ENCODE measurements at places on chromosomes 5 and 9.
A peak's percentile ranks its signal among the peaks of the same experiment; 100 is the strongest.

DNA sequence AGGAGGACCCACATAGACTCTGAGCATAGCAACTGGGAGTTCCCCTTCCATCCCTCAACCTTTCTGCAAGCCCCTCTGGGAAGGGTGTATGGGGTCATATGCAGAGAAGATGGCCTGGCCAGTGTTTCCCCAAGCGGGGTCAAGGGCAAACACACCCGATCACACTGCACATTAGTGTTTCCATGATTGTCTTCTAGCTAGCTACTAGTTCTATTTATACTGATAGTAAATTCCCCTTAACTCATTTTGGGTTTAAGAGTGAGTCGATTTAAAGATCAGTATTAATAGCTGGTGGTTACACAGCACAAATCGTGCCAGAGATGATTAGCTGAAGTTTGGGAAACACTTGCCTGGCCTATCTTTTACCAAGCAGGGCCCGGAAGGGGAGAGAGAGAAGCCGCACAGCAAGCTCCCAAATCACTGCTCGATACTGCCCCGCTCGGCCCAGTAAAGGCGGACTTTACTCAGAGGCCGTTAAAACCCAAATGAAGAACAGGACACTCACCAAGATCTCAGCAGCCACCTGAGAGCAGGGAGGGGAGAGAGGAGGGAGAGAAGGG lies 29.4 kb upstream of the TNIP1 start:
- no peak for DNase-seq

GRCh38 chr9:136844761-136845464 lies 2.6 kb downstream of the AJM1 start:
- DNase-seq: no peak

DNA sequence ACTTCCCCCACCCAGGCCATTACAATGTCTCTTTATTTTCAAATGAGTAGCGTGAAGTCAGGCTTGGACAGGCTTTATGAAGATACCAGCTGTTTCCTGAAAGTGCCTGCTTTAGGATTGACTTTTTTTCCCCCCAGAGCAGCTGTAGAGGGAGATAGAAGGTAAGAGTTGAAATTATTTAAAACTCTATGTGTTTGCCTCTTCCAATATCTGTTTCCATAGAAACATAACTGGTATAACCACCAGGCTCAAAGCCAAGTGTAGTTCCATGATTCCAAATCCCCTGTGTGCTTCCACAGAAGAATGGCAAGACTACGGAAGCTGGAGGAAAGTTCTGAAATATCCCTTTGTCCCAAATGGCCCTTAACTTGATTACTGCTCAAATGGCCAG lies 87.4 kb upstream of the TBC1D2 start:
- no peak for DNase-seq

DNA sequence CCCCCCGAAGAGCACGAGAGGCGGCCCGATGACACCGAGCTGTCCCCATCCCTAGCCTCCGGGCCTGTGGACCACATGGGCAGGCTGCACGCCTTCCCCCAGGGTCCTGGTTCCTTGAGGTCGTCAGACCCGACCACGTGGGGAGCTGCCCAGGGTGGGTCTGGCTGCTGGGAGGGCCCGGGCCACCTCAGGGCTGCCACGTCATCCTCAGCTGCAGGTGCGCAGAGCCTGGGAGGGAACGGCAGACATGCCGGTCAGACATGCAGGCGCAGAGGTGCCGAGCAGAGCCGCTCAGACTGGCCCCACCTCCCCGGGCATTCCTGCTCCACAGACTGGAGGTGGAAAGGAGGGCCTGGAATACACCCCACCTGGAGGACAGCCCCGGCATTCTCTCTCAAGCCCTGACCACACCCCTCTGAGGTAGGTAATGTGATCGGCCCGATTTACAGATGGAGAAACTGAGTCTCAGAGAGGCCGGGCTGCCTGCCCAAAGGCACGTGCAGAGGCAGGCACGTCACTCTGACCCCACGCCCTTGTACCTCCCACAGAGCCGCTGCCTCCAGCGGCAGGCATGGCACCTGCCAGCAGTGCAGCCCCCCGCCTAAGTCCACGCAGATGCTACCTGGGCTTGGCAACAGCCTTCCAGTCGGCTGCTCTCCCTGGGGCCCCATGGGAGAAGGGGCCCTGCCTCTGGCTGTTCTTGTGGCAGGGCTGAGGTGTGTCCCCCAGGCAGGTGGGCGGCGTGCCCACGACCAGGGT lies 649 bp downstream of the CCDC187 start:
- DNase-seq: no peak

GRCh38 chr5:111530298-111530740 lies 18.0 kb upstream of the STARD4 start:
- peak; percentile 91 for DNase-seq

GRCh38 chr5:59301727-59302126 lies 591.8 kb downstream of the PDE4D start:
- no peak for DNase-seq

- no peak for DNase-seq
These were observed 77.6 kb upstream of the CEP78 start for GRCh38 chr9:78158286-78158685.

DNA sequence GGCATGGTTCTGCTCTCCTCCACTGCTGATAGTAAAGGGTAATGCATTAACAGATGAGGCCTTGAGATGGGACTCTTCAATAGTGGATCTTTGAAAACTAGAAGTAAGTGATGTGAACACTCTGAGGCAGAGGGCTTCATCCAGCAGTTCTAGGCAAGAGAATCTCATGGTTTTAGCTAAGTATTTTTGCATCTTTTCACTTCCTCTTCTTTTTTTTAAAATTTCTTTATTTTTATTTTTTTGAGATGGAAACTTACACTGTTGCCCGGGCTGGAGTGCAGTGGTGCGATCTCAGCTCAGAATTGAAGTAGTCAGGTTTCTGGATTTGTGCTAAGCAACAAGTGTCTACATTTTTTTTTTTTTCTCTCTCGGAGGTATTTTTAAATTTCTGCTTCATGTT lies 101.9 kb downstream of the MTRR start:
- no peak for DNase-seq

- DNase-seq: no peak
These were observed 26.7 kb downstream of the SRFBP1 start for GRCh38 chr5:121988488-121988887.

GRCh38 chr9:3136230-3136629 lies 292.3 kb upstream of the PUM3 start:
- no peak for DNase-seq

GRCh38 chr5:61878471-61878870 lies 427.5 kb upstream of the KIF2A start:
- DNase-seq: no peak

DNA sequence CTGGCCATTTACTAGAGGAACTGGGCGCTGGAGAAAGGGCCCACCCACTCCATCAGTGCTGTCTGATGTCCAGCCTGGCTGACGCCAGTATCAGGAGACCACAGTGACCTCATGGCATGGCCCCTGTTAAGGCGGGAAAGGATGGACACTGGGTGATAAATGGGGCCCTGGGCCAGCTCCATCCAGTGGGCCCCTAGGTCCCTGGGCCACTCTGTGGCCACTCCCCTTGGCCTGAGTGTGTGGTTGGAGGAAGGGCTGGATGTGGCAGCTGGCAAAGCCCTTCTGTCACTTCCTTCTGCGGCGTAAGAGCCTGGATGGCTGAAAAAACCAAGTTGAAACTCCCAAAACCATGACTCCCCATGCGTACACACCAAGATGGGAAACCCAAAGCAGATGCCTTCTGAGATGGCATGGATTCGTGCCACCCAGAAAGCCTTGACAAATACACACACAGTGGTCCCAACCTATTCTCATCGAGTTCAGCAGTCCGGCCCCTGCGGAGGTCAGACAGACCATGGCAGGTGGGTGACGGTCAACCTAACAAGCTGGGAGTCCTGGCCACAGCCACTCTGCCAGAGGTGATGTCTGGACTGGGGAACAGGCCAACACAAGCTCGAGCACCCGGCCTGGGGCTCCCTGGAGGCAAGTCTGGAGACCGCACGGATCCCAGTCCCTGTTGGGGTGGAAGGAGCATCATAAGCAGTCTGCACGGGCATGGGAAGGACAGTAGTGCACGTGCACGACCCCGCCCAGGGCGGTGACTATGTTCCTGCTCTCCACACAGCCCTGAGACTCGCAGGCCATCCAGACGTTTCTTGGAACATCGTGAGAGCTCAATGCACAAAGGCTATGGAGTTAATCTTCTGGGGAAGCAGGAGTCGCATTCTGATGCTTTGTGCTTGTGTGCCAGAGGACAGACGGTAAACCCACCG lies 45.2 kb upstream of the NOTCH1 start:
- no peak for DNase-seq

GRCh38 chr9:37468620-37469019 lies 3.4 kb upstream of the ZBTB5 start:
- no peak for DNase-seq

Measured in natural killer cell treated with Interleukin-12 subunit alpha and Interleukin-12 subunit beta and Interleukin-15 and Interleukin-18, amount 100 ng/mL, for 72 hours (primary cell).